ENCODE measurements at places on chromosomes 11 and 22.

- DNase-seq: no peak
Measured at GRCh38 chr11:13114566-13115379, 105.7 kb downstream of the RASSF10 start.

GRCh38 chr22:44845191-44845590 is 92.8 kb downstream of the ARHGAP8 start:
- no peak for DNase-seq

- peak; percentile 56 for DNase-seq
Measured at GRCh38 chr11:11931461-11932055, 76.9 kb downstream of the DKK3 start.

- no peak for DNase-seq
Measured at GRCh38 chr11:2902784-2903671, 17.5 kb upstream of the CDKN1C start.

DNA sequence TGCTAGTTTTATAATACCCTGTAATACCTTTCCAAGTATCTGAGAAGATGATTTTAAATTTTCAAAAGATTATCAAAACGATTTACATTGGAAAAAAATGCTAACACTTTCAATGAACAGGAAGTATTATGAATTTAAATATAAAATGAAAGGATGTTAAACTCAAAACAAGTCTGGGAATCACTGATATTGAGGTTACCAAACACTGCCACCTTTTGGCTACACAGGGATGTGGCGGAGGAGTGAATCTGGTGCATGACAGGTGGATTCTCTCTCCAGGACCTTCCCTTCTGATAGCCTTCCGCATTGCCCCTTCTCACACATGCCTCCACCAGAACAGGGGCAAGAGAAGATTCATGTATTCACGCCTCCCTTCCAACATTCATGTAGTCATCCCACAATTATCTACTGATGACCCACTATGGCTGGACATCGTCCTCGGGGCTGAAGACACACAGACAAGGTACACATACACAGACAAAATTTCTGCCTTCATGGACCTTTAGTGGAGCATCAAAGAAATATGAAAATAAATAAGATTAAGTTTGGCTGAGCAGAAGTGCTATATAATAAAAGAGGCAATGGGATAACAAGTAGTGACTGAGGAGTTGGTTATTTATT is 34.7 kb downstream of the ATG16L2 start:
- no peak for DNase-seq

DNA sequence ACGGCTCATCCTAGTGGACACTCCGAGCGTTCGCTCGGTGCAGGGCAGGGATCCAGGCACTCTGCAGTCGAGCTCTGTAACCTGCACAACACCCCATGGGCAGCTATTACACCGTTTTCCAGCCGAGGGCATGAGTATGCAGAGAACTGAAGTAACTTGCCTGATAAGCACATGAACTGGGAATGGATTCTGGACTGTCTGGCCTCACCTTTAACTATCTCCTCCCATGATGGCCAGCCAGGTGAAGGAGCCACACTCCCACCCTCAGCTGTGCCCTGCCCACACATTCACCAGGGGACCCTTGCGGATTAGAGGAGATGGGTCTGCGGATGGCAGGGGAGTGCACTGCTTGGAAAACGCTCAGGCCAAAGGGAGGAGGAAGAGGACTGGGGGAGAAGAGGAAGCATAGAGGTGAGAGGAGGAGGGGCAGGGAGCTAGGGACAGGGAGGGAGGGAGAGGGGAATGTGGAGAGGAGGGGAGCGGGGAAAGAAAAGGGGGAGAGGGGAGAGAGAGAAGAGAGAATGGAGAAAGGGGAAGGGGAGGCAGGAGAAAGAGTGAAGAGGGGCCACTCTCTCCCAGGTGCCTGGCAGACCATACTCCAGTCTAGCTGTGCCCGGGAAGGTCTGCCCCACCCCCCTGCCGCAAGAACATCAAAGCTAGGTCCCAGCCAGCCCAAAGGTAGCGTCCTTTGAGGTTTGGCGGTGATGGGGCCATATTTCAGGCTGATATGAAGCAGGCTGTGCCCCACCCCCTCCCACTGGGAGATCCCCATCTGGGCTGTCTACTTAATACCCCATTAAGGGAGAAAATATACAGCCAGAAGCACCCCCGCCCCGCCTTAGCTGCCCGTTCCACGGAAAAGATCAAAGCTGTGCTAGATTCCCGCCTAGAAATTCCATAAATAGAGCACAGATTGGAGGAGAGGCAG is 33.2 kb upstream of the TCF20 start:
- no peak for DNase-seq

DNA sequence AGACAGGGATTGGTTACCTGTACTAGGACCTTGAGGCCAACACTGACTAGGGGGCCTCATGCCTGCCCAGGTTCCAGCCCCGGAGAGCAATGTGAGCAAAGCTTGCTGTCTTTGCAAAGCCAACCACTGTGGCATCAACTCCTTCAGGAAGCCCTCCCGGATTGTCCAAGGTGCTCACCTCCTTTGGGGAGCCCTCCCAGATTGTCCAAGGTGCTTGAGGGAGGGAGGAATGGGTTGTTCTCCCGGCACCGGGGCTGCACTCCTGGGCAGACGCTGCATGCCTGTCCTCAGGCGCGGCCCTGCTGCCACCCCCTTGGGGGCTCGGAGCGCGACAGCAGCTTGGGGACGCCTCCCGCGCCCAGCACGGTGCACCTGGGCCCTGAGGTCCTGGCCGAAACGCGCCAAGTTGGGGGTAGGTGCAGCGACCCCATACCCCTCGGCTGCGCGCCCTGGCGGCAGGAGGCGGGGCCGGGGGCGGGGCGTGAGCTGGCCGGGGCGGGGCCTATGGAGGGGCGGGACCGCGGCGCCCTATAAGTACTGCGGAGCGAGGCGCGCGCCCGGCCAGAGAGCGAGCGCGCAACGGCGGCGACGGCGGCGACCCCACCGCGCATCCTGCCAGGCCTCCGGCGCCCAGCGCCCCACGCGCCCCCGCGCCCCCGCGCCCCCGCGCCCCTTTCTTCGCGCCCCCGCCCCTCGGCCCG is at the start of gene CD81:
TSS of gene CD81 (plus strand) at position 560 of the 701 bp plus-strand sequence. CDS start 240 bp downstream, outside the sequence.
- DNase-seq: peak; percentile 25

- DNase-seq: peak; percentile 48
Measured at GRCh38 chr11:7665473-7666291, 7.6 kb downstream of the CYB5R2 start.

GRCh38 chr22:38271927-38272372 is 860 bp downstream of the TMEM184B start:
- no peak for DNase-seq

DNA sequence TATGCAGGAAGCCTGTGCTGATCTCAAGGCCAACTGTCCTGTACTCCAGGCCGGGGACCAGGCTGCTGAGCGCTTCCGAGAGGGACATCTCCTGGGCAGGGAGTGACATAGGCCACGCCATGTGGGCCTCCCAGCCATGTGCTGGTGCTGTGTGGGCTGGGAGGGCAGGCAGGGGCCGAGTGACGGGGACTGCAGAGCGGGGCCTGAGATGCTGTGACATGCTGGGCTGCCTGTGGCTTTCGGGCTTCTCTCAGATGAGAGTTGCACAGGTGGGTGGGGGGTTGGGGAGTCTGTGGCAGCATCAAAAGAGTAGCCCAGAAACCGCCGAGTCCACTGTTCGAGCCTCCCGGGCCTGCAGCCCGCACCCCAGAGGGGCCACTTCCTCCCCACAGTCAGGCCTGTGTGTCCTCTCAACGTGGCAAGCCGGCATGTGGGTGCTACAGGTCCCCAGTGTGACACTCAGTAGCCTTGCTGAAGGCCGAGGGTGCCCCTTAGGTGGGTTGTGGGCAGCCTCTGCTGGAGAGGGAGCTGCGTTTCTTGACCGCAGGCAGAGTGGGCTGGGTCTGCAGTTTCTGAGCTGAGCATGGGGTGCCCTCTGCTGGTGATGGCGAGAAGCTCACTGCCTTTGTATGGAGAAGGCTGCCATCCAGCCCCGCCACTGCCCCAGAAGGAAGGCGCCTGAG is 101.2 kb downstream of the BCR start:
- DNase-seq: peak; percentile 54

GRCh38 chr11:94717667-94718066 is 50.5 kb upstream of the AMOTL1 start:
- no peak for DNase-seq

DNA sequence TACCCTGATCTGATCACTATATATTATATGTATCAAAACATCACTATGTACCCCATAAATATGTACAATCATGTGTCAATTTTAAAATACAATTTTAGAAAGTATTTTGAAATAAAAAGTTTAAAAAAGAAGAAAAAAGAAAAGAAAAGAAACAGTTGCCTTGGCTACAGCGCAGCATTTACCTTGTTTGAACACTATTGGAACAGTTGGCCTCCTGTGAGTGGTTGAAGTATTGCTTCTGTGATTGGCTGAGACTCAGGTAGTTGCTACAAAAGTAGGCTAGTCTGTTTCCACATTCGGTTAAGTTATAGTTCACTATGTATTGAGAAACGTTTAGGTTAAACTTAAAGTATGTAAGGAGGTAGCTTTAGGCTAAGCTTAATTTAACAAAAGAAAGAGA is 7.9 kb upstream of the DTX4 start:
- no peak for DNase-seq

- no peak for DNase-seq
Measured at GRCh38 chr22:48574776-48575617, 1252.7 kb downstream of the BRD1 start.

- no peak for DNase-seq
Measured at GRCh38 chr11:8291421-8292350, 28.0 kb upstream of the LMO1 start.

- no peak for DNase-seq
Measured at GRCh38 chr11:83024270-83024854, 47.3 kb downstream of the RAB30 start.
